ENCODE measurements at places on chromosomes 7 and 10. TPM values are rescaled to one million over a fixed set of nuclear protein-coding genes. Genes with fewer than 3 reads are reported as not detected.

GRCh38 chr10:28637346-28637745, 40.0 kb upstream of the BAMBI start:
- DNase-seq: peak; percentile 60

GRCh38 chr7:21020667-21021066, 234.0 kb upstream of the SP8 start:
- DNase-seq: no peak

GRCh38 chr7:121023194-121023593, 34.7 kb downstream of the CPED1 start:
- DNase-seq: no peak

OR2A42 gene
- total RNA-seq: not detected

AKR1C3 gene
- total RNA-seq: 192 TPM

SRRM3 gene
- 4.8 TPM for total RNA-seq

AGAP9 gene
- total RNA-seq: 4.7 TPM

DNA sequence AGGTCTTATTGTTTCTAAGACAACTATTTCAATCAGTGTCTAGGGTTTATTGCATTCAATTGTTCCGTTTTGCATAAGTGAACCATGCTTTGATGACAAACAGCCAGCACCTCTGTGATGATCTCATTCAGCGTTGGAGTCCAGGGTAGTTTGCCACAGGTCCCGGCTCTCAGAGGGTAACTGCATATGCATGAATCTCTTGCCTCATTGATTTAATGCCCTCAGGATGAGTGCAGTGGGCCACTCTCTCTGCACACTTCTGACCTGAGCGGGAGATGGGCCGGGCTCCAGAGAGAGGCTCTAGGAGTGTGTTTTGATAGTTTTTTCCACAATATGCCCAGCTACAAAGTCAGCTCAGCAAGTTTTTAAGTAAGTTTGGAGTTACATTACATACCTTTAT, 83.9 kb downstream of the HECW1 start:
- DNase-seq: no peak

- DNase-seq: no peak
Observed at GRCh38 chr10:24950439-24950838, 2.0 kb downstream of the PRTFDC1 start.

- no peak for DNase-seq
Observed at GRCh38 chr7:144408121-144408520, 4.6 kb upstream of the NOBOX start.

DNA sequence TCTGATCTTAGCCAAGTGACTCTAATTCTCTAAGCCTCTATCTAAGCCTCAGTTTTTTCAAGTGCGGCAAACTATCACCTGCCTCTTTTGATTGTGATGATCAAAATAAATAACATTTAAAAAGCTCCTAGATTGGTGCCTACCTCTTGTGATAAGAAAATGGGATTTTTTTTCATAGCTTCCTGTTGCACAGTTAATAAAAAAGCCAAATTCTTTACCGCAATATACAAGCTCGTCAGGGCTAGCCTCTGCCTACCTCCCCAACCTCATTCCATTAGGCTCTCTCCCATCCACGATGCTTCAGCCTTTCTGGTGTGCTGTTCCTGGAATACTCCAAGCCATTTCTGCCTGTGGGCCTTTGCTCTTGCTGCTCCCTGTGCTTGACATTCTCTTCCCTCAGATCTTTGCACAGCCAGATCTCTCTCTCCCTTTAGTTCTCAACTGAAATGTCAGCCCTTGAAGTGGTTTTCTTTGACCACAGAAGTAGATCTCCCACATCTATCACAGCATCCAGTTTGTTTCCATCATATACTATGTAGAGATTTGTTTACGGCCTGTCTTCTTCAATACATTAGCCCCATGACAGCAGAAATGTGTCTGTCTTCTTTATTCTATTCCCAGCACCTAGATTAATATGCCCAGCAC, 48.8 kb downstream of the SFR1 start:
- DNase-seq: no peak

GRCh38 chr10:46092524-46093081, 46.5 kb upstream of the MSMB start:
- no peak for DNase-seq

DNA sequence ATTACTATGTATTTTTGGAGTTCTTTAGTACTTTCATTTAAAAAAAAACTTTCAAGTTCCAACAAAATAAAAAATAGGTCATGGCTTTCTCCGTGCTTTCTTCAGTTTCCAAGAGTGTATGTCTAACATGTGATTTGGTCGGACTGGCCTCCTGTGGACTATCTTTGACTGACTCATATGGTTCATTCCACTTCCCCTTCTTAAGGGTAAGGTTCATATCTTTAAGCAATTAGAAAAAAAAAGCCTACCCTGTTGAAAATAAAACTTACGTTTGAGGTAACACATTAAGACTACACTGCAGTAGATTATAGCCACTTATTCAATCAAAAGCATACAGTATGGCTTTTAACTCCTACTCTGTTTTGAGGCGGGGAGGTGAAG, 112.8 kb upstream of the AHR start:
- no peak for DNase-seq

HABP2 gene
- not detected for total RNA-seq

DNA sequence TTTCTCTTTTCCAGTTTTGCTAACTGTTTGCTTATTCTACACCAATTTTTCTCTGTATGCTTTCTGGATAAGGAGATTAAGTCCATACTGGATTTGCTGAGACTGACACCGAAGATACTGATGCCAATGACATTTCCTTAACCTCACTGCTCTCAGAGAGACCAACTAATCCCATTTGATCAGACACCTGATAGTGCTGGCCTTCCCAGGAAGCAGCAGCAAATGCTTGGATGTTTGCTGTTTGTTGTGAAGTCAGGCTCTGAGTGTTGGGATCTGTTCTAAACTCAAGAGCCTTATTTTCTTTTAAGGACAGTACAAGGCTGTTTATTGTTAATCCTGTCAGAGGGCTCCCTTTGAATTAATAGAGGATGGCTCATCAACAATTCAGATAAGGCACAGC, 143.3 kb downstream of the ANK3 start:
- no peak for DNase-seq

ZNF365 gene
- total RNA-seq: not detected

DNA sequence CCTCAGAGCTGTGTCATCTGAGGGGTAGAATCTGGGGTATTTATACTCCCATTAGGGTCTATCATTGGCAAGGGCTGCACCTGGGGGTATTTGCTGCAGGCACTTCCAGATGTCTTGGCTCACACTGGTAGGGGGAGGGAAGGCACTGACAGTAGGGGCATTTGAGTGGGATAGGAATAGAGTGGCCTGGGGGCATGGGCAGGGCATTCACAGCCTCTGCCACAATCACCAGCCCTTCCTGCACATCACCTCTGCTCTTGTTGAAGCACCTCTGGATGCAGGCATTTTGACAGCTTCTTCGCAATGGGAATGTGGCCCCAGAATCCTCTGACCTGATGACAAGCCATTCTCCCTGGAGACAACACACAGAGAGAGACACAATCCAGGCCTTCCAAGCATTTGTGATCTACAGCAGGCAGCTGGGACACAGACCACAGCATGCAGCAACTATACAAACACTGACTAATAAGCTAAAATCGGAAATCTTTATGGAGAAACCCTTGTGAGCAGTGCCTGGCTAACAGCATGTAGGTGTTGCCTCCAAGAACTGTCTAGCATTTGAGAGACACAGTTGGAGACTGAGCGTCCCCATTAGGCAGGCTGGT, 178.5 kb downstream of the KCNMA1 start:
- DNase-seq: no peak

DNA sequence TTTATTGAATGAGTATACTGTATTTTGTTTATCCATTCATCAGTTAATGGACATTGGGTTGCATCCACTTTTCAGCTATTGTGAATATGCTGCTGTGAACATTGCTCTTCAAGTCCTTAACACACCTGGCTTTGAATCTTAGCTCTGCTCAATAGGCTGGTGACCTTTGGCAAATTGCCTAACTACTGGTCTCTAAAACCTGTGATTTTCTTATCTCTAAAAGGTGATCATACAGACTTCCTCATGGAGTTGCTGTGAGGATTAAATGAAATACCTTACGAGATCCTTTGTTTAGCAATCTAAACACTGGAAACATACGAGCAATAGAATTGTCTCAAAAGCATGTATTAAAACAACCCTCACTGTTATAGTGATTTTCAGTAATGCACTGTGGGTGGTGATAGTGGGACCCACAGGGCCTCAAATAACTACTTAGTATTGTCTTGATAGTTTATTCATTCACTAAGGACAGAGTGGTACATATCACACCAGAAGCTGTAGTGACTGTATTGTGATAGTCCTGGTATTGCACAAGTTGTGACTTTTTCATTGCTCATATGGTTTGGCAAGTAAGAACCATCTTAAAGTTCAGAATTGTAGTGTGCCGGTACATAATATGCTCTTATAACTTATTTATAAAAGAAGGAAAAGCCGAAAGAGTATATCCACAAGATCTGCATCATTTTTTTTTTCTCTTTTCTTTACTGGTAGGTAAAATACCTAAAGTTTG, 257.6 kb downstream of the EXOC4 start:
- DNase-seq: no peak

GRCh38 chr10:37765216-37765615, 92.2 kb downstream of the ZNF248 start:
- DNase-seq: no peak

Data from mesenteric fat pad (tissue), 1 donor.